ENCODE measurements at places on chromosomes 6 and 20.

DNA sequence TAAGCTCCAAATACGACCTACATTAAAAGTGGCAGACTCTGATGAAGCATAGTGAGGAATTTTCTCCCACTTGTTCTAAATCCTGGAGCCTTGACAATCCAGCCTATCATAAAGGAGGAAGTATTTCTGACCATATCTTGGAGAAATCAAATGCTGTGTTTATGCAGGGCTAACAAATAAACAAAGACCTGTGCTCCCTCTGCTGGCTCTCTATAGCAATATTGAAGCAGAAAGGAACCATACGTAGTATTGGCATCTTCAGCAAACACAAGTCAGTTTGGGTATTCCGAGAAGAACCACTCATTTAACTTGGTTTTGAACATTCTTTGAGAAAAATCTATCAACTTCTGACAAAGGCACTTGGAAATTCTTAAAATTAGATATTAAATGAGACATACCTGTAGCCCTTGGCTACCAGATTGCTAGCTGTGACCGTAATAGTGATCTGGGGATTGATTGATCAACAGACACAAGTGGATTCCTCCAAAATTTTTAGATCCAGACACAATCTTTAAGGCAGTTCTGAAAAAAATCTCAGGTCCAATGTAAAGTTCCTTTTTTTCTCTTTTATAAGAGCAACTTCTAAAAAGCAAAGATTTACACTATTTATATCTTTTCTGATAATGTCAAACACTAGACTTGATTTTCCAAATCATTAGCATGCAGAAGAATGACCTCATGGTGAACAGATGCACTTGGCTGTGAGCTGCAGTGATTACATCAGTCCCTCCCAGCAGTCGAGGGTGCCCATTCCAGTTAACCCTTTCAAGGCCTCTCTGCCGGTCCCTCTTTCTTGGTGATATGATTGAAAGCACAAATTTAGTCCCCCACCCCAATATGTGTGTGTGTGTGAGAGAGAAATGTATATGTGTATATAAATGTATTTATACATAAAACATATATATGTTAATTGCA is 40.2 kb downstream of the INSM1 start:
- DNase-seq = no peak

GRCh38 chr6:163418311-163419029 is 4.0 kb downstream of the QKI start:
- no peak for DNase-seq

GRCh38 chr20:51058017-51058416 is 35.1 kb upstream of the KCNG1 start:
- no peak for DNase-seq

GRCh38 chr20:20849161-20849560 is 136.7 kb upstream of the RALGAPA2 start:
- no peak for DNase-seq

GRCh38 chr6:41523915-41524633 is 22.1 kb upstream of the FOXP4 start:
- no peak for DNase-seq

DNA sequence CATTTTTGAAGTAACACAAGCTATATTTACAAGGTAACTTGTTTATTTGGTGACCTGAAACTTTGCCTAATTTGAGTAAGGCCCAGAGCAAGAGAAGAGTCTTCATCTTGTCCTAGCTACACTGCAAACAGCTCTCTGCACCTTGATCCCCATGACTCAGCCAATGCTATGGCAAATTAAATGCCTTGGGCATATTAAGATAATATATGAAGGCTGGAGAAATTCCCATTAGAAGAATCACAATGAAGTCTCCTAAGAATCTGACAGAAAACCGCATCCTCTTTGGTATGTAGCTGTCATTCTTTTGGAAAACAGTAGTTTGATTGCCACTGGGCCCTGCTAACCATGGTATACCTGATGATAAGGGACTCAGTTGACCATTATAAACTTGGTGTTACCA is 204.5 kb downstream of the UBE3D start:
- no peak for DNase-seq

DNA sequence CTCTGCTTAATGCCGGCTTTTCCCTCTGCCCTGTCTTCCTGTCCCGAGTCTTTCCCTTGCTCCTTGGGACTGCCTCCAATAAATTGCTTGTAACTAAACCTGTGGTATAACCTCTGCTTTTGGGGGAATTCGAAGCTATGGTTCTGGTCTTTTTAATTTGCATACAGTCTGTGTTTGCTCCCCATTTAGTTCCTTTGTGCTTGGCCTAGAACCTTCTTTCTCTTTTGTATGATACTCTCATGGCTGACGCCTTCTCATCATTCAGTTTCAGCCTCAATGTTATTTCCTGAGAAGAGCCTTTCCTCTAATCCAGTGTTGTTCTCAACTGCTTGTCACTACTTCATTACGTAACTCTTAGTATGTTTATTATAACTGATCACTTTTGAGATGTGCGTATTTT is 248.0 kb downstream of the PHF3 start:
- no peak for DNase-seq

GRCh38 chr6:29211488-29211887 is 40.8 kb downstream of the OR2J2 start:
- DNase-seq = no peak

GRCh38 chr6:68834551-68834950 is 199.5 kb downstream of the ADGRB3 start:
- no peak for DNase-seq

Measured in SK-N-MC (cell line).